ENCODE measurements at places on chromosomes 4 and X. TPM values are rescaled to one million over a fixed set of nuclear protein-coding genes. Genes with fewer than 3 reads are reported as not detected.

The EMCN gene
- 3.1 TPM for total RNA-seq

The SATL1 gene
- not detected for total RNA-seq

The SORCS2 gene
- 0.20 TPM for total RNA-seq

The PABPC5 gene
- total RNA-seq: 0.41 TPM

The PLXNA3 gene
- total RNA-seq: 24.8 TPM

The LANCL3 gene
- 6.9 TPM for total RNA-seq

The PCDH11X gene
- total RNA-seq: 0.17 TPM

The F11 gene
- not detected for total RNA-seq

The ANOS1 gene
- 0.41 TPM for total RNA-seq

GRCh38 chr4:121185960-121186359 lies 21.8 kb upstream of the TNIP3 start:
- no peak for DNase-seq

- DNase-seq: no peak
These were observed 737.6 kb downstream of the TRIML1 start for GRCh38 chr4:188876881-188877280.

DNA sequence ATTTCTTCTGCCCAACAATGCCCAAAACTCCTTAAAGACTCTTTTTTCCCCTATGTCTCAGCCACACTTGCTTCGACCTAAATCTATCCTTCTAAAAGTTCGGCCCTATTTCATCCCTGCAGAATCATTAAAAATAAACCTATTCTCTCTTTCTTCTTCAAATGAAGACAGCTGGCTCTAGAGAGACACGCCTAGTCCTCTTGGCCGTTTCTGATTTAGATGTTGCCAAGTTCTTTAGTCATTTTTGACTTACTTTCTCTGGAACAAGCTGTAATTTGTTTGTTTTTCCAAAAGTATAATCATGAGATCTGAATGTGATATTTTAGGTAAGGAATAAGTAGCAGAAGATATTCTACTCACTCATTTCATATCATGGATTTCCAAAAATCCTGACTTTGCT lies 211.6 kb downstream of the CENPC start:
- DNase-seq: no peak

- DNase-seq: no peak
These were observed 43.5 kb upstream of the GPR174 start for GRCh38 chrX:79100791-79101484.

GRCh38 chr4:42641656-42642055 lies 15.2 kb downstream of the ATP8A1 start:
- no peak for DNase-seq

DNA sequence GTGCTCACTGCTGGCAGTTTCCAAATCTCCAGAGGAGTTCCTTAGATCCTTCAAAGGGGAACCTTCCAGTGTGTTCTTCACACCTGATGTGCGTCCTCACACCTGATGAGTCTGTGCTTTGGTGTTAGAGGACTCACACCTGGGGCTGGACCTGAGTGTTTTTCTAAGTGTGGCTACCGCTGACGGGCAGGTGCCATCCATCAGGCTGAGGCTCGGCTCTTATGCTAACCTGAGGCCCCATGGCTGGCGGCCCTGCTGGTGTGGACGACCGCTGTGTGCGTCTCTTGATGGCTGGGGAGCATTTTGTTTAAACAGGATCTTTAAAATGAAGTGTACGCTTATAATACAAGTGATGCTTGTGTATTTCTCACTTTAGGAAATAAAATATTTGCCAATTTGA lies 28.4 kb downstream of the PCGF3 start:
- DNase-seq: no peak

GRCh38 chr4:40355131-40355530 lies 20.0 kb downstream of the CHRNA9 start:
- no peak for DNase-seq

- DNase-seq: no peak
These were observed 64.3 kb downstream of the RASL11B start for GRCh38 chr4:52926196-52926974.

GRCh38 chr4:126853715-126854114 lies 779.0 kb upstream of the INTU start:
- no peak for DNase-seq

- DNase-seq: no peak
These were observed 18.1 kb upstream of the PAGE5 start for GRCh38 chrX:55201930-55202579.

- no peak for DNase-seq
These were observed 67.8 kb downstream of the GATB start for GRCh38 chr4:151692821-151693673.

GRCh38 chrX:133681421-133681820 lies 266.1 kb upstream of the GPC4 start:
- DNase-seq: no peak

DNA sequence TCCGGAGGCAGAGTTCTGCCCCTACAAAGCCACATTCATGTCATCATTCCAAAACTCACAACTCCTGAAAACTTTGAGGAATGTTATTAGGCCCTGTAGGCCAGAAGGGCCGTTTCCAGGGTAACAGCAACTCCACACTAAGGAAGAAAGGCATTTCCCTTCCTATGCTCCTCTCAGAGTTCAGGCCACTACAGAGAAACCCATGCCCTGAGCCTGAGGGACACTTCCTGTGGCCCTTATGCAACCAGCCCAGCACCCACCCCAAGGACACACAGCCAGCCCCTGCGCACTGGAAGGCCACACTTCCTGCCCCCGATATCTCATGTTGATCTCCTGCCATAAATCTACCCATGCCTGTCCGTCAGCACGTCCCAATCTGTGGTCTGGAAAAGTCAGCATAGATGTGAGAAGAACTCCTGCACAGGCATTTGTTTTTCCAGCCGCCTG lies 289.3 kb downstream of the BCOR start:
- no peak for DNase-seq

DNA sequence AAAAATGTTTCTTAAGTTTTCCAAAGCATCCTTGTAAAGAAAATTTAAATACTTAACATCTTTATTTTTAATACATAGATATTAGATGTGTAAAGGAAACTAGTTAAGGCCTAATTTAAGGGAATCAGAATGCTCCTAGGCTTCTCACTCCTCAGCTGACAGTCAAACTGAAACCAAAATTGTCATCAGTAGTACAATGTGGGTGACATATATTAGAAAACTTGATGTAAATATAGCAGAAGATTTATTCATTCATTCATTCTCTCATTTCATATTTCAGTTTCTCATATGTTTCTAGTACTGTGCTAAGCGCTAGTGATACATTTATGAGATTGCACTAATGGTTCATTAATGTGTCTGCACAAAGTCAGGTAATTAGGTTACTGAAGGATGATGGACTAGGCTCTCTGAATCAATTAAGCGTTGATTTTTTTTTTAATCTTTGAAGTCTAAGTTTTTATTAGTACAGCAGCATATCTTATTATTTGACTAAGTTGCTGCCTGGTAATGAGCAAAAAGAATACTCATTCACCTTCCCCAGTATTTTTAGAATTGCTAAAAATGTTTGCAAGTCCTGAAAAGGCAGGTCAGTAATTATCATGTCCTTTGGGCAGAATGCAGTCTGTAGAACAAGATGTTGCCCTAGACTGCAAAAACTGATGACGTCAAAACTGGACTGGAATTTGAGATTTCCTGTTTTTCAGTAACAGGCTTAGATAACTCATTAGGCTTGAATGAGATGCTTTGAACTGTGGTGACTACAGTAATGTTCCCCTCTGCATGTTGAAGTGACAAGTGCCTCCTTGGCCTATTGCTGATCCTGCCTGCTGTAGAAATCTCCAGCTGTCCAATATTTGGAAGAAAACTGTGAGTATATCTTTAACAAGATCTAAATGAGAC lies 128.7 kb downstream of the ARHGAP24 start:
- no peak for DNase-seq

- DNase-seq: no peak
These were observed 69.6 kb upstream of the C4orf50 start for GRCh38 chr4:6087669-6088341.

GRCh38 chr4:150256841-150257730 lies 178.8 kb downstream of the DCLK2 start:
- DNase-seq: peak; percentile 84
